ENCODE measurements at places on chromosomes 13 and 19.

- DNase-seq = no peak
Observed at GRCh38 chr13:21638319-21639282, 32.3 kb upstream of the FGF9 start.

- DNase-seq = no peak
Observed at GRCh38 chr19:8615813-8616596, 5.5 kb upstream of the ADAMTS10 start.

DNA sequence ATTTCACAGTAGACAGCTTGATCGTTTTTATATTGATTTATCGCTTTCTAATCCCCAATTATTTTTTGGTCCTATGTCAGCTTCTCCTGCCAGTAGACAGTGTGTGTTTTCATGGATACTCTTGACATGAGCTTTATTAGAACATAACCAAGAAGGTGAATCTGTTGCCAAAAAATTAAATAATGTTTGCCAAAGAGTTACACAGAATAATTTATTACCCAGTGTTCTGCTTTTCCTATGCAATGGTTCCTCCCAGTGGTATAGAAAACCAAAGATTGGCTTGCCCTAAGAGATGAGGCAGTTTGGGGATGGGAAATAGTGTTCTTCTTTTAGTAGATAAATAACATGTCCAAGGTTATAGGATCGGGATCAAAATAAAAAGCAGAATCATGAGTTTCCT lies 8.5 kb upstream of the FRY start:
- DNase-seq = no peak

DNA sequence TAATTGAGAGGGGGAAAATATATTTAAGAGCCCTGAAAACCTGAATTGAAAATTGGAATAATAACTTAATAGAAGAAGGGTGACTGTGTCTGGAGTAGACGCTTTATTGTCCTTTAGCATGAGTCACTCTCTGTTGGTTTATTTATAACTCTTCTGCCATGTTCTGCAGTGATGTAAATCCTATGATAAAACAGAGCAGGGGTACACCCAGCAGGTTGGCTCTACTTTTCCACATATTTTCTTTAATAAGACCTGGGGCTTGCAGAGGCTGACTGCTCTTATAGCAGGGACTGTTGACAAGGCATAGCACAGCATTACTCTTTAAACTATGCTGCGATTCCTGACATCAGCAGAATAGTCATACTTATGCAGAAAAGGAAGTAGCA lies 389.9 kb upstream of the PCDH9 start:
- no peak for DNase-seq

GRCh38 chr13:111365149-111366005 lies 44.9 kb downstream of the TEX29 start:
- DNase-seq = no peak

- no peak for DNase-seq
Observed at GRCh38 chr13:36130552-36131221, 495 bp downstream of the DCLK1 start.

GRCh38 chr13:66492479-66492878 lies 737.7 kb downstream of the PCDH9 start:
- DNase-seq = no peak

DNA sequence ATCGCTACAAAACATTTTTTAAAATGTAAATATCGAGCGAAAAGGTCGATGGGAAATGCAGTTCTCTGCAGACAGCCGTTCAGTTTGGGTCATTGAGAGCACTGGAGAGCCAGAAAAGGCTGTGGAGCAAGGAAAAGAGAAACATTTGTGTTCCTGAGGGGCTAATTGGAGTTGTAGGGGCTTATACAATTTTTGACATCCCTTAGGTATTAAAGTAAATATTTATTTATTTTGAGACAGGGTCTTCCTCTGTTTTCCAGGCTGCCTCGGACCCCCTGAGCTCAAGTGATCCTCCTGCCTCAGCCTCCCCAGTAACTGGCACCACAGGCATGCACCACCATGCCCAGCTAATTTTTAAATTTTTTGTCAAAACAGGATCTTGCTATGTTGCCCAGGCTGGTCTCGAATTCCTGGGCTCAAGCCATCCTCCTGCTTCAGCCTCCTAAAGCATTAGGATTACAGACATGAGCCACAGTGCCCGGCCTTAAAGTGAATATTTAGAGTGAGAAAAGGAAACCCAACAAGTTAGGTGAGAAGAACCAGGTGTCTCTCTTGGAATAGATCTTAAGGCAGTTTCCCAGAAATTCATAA lies 825 bp upstream of the YIF1B start:
- no peak for DNase-seq

- DNase-seq = no peak
Observed at GRCh38 chr13:106568299-106569003, 514 bp upstream of the ARGLU1 start.

- no peak for DNase-seq
Observed at GRCh38 chr13:88153353-88153752, 482.2 kb downstream of the SLITRK5 start.

- no peak for DNase-seq
Observed at GRCh38 chr19:56252699-56253422, 19.7 kb upstream of the EDDM13 start.

DNA sequence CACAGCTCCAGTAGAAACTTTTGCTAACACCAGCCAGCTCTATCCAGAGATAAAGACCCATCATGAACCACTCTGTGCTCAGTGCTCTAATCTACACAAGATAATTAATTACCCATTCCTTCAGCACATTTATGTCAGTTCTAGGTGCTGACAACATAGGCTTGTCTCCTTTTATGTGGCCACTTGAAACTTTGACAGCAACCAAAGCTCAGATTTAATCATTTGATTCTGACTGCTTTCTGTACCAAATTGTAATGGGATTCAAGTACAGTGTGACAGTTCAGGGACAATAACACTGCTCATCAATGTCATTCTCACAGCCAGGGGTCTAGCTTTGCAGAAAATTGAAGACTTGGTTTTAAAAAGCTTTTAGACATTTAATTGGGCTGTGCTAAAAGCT lies 266.6 kb downstream of the KCTD12 start:
- no peak for DNase-seq

GRCh38 chr13:46801858-46802257 lies 4.9 kb upstream of the ESD start:
- no peak for DNase-seq

DNA sequence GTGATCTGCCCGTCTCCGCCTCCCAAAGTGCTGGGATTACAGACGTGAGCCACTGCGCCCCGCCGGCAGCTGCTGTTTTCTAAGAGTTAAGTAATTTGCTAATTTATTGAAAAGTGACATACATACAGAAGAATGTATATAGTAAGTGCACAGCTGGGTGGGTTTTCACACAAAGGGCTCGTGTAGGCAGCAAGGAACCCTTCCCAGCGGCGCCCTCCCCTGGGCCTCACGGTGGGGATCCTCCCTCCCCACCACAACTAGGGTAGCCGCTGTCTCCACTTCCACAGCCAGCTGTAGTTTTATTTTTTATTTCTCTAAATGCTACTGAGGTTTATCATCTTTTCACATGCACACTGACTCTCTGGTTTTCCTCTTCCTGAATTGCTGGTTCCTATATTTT lies 64.9 kb downstream of the CRYL1 start:
- no peak for DNase-seq

GRCh38 chr13:76730220-76730619 lies 156.0 kb downstream of the KCTD12 start:
- DNase-seq = no peak
